ENCODE measurements at places on chromosomes 4 and X.

- no peak for DNase-seq
These were observed 363.1 kb upstream of the SLIT2 start for GRCh38 chr4:19888587-19888986.

DNA sequence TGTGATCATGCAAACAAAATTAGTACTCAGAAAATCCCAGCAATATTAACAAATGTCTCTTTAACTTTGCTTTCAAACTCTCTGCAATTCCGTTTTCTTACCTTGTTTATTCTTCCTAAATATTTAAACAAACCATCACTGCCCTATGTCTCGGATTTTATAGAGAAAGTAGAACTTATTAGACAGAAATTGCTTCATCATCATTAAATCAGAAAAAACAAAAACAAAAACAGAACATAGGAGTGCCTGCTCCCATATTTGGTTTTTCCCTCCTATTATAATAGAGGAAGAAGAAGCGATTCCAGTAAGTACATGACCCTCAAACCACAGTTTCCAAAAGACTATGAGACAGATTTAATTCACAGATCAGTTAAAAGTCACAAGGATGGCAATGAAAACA, 1228.0 kb downstream of the RPA4 start:
- DNase-seq: no peak

DNA sequence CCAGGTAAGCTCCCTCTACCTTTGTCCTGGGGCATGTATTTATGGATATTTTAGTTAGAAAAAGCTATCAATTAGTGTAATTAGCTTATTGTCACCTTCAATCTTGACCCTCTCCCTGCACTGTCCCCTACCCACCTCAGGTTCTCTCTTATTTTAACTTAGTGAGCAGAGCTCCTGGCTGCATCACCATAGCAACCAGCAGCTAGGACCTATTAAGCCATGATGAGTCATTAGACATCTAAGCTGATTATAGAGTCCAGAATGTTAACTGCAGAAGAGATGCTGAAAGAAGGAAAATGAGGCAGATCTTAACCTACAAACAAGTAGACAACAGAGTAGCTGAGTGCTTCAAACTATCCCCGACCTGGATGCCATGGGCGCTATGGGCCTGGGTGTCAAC, 36.6 kb downstream of the MAGEE2 start:
- no peak for DNase-seq

- no peak for DNase-seq
These were observed 33.7 kb downstream of the DHRSX start for GRCh38 chrX:2466876-2467656.

DNA sequence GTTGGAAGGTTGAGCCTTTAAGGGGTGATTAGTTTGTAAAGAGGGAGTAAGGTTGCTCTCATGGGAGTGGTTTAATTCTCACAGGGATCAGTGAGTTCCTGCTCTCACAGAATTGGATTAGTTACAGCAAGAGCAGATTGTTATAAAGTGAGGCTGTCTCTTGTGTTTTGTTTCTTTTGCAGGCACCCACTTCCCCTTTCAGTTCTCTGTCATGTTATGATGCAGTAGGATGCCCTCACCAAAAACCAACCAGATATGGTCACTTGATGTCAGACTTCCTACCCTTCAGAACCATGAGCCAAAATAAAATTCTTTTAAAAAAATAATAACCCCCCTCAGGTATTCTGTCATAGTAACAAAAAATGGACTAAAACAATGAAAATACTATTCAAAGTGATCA, 19.9 kb upstream of the IGSF1 start:
- DNase-seq: no peak

GRCh38 chrX:139026811-139027210, 315.3 kb upstream of the FGF13 start:
- no peak for DNase-seq

GRCh38 chr4:122591196-122591595, 29.7 kb downstream of the IL21 start:
- no peak for DNase-seq

GRCh38 chr4:32032136-32032672, 1312.0 kb downstream of the PCDH7 start:
- DNase-seq: no peak

GRCh38 chr4:20127626-20128025, 124.1 kb upstream of the SLIT2 start:
- DNase-seq: no peak

- DNase-seq: no peak
These were observed at the start of gene ARL13A for GRCh38 chrX:100969408-100969807. Gene ARL13A (plus strand): TSS chrX:100969708. CDS start chrX:100973690, 3,982 bp downstream.

DNA sequence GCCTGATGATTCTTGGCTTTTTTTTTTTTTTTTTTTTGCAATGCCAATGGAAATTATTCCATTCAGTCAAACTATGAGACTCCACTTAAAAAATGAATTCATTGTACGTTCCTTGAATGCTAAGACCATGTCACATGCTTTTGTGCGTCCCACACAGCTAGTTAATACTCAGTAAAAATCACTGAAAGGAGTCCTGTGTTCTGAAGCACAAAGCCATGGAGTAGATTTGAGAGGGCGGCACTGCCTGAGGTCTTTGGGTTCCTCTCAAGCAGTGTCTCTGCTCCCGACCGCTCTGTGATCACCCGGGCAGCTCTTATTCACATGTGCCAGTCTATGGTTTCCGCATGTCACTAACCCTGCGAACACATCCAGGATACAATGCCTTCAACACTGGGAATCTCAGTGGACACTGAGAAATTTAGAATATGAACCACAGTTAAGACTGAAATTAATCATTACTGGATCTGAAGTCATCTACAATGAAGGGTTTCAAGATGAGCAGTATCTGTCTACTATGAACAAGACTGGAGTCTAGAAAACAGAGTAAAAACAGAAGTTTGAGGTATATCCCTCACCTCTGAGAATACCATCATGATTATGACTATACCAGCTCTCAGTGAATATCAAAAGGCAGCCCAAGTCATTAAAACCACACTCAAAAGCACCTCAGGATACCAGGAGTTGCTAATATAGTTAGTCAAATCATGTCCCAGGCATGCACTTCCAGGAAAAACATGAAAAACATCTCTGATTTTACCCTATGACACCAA, 193.0 kb downstream of the MGST2 start:
- DNase-seq: no peak

- no peak for DNase-seq
These were observed 19.6 kb downstream of the UGT2B7 start for GRCh38 chr4:69115851-69116213.

- no peak for DNase-seq
These were observed 42.6 kb downstream of the LNX1 start for GRCh38 chr4:53548662-53549061.

DNA sequence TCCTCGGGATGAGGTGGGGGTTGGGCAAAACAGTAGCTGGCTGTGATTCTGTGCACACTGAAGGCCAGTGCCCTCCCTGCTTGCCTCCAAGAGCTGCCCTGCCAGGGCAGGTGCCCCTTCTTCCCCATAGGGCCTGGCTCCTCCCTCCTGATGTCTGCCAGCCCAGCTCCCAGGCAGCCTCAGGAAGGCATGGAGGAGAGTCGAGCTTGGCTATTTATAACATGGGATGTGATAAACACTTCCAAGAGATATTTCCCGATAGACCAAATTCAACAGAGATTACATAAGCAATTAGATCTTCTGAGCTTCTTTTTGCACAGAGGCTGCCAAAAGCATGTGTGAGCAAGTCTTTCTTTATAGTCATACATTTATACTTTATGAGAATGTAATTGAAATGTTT, 45.3 kb upstream of the PJA1 start:
- no peak for DNase-seq

DNA sequence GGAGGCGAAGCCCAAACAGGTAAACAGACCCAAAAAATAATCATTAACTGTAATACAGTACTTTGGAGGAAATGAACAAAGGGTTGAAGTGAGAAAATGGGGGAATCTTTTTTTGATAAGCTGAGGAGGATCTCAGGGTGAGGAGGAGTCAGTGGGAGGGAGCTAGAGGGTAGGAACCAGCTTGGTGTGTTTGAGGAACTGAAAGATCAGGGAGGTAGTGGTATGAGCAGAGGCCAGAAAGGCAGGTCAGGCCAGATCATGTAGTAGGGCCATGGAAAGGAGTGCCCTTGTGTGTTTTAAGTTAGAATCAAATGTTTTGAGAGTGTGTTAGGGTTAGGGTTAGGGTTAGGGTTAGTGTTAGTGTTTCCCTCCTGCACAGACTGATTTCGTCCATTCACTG, 48.8 kb downstream of the PPP2R2C start:
- no peak for DNase-seq

GRCh38 chr4:78612398-78613178, 61.0 kb downstream of the ANXA3 start:
- peak; percentile 38 for DNase-seq

- no peak for DNase-seq
These were observed 9.3 kb upstream of the HAUS3 start for GRCh38 chr4:2251073-2251794.

GRCh38 chrX:115058276-115058675, 40.9 kb upstream of the IL13RA2 start:
- DNase-seq: no peak

- DNase-seq: no peak
These were observed 38.5 kb downstream of the ZCCHC12 start for GRCh38 chrX:118862091-118862490.

DNA sequence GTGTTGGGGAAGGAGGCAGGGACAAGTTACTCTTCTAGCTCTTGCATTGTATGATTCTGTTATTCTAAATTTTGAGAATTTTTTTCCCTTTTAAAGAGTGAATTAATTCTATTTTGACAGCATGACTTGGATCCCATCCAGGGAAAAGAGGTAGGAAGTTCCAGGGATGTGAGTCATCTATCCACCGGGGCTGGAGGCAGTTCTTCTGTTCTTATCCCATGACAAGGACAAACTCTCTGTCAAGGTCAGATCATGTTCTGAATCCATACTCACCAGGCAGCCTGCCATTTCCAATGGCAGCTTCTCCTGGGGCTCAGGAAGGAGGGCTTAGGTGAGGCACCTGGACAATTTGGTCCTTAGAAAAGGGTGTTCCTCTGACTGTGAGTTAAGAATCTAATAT, 132.0 kb upstream of the MED14 start:
- no peak for DNase-seq

Measured in NCI-H460 (cell line).